ENCODE measurements at places on chromosomes 4 and X.

- DNase-seq: no peak
Observed at GRCh38 chr4:85419103-85419502, 55.8 kb upstream of the ARHGAP24 start.

DNA sequence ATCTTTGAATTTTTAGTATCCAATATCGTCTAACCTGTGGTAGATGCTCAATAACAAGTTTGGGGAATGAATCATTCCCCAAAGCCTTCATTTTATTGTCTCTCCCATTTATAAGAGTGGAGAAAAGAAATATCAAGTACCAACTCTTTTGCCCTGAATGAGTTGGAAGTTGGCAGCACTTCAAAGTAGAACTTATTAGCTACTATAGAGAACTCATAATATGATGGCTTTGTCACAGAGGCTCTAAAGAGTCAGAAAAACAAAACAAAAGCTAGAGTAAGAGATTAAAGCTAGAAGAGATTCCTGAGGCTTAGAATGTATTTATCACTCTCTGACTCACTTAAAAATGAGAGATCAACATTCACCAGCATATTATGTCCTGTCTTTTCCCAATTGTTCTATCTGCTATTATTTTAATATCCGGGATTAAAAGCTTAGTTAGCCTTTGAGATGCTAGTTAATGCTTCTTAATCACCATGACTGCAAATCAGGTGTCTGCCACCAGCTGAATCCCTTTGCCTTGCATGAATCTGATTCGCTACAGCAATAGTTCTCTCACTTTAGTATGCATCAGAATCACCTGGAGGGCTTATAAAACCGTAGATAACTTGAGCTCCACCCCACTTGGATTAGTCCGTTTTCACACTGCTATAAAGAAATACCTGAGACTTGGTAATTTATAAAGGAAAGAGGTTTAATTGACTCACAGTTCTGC lies 77.9 kb downstream of the PALLD start:
- no peak for DNase-seq

GRCh38 chr4:143359644-143360193 lies 23.0 kb downstream of the GAB1 start:
- no peak for DNase-seq

DNA sequence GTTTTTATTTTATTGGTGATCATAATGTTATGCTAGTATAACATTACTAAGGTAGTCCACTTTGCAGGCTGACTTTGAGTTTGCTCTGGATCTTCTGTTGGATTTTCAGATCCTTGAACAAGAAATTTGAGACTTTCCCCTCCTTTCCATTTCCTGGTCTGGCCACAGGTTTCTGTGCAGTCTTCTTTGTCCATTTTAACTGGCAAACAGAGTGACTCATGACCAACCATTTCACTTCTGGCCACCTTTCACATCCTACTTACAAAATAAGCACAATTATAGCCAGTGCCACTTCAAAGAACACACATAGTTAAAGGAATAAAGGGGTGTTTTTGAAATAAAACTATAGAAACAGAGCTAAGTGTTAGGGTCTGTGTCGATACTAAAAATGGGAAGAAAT lies 8.4 kb downstream of the ANK2 start:
- DNase-seq: no peak

- peak; percentile 61 for DNase-seq
Observed at GRCh38 chrX:69493193-69493592, 10.9 kb upstream of the NALF2 start.

DNA sequence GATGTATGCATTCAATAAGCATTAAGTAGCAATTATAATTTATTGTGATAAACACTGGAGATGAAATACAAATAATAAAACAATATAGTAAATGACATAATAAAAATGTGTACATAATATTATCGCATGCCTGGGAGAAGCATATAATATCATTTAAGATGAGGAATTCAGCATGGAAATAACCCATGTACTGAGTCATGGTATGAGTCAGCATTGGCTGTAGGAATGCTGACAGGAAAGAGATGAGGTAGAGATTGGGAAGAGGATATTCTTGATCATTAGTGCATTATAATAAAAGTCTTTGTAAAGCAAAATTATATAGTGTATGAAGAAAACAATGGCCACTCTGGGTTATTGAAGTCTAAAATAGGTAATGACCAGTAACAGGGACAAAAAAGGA lies 82.8 kb downstream of the MAGEB10 start:
- no peak for DNase-seq

- no peak for DNase-seq
Observed at GRCh38 chr4:185559915-185560281, 24.6 kb upstream of the PDLIM3 start.

GRCh38 chr4:113838460-113838859 lies 76.9 kb upstream of the CAMK2D start:
- no peak for DNase-seq

- no peak for DNase-seq
Observed at GRCh38 chr4:53441564-53441963, 64.1 kb downstream of the FIP1L1 start.

GRCh38 chr4:95255396-95256107 lies 293.2 kb downstream of the UNC5C start:
- DNase-seq: no peak

DNA sequence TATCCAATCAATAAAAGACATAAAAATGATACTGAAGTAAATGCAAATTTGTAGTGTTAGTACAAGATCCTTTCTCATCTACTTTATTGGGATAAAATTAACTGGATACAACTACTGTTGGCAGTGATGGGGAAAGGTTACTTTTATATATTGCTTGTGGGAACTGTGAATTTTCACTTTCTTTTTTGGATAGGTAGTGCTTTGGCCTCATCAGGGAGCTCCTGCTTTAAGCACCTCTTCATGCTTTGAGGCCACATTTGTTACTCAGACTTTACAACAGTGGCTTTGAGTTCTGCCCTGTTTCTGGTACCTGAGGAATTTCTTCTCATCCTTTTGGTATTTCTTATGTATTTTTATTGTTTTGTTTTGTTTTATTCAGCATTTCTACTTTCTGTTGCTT lies 316.8 kb upstream of the ZCCHC13 start:
- DNase-seq: no peak

DNA sequence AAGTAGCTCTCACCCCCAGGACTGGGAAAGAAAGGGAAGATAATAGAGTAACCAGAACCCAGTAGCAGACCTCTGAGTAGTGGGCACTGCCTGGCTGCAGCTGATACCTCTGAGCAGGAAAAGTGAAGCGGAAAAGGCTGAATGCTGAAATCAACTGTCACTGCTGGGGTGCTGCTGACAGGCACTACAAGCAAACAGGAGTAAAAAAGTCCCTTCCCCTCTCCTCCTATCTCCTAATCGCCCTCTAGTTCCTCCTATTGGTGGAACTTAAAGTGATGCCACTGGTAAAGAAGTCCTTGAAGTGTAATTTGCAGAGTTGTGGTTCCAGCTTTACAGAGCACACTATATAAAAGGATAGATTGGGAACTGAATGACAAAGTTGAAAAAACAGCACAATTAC lies 32.8 kb upstream of the GLRB start:
- DNase-seq: peak; percentile 52

DNA sequence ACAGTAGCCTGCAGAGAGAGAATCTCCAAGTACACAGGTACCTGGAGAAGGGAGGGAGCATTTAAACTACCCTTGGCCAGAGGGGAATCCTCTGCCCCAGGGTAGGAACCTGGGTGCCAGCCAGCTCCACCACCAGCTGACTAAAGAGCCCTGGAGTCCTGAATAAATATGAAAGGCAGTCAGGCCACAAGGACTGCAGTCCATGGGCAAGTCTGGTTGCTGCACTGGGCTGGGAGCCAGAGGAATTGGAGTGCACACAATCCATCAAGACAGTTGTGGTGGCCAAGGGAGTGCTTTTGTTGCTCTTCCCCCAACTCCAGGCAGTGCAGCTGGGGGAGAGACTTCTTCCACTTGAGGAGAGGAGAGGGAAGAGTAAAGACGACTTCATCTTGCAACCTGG lies 172.5 kb downstream of the HNRNPD start:
- DNase-seq: no peak

DNA sequence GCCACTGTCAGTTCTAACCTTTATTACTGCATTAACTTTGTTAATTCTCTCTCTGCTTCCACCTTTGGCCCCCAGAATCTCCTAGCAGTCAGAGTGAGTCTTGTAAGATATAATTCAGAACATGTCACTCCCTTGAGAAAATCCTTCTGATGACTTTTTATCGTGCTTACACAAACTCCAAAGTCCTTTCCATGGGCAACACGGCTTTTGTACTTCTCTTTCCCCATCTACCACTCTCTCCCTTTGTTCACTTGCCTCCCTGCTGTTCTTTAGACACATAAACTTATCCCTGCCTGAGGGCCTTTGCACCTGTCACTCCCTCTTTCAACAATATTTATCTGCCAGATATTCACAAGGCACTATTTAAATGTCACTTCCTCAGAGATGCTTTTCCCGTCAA lies 64.8 kb downstream of the MAOB start:
- no peak for DNase-seq

GRCh38 chr4:77190053-77190452 lies 33.0 kb downstream of the CCNG2 start:
- DNase-seq: no peak

DNA sequence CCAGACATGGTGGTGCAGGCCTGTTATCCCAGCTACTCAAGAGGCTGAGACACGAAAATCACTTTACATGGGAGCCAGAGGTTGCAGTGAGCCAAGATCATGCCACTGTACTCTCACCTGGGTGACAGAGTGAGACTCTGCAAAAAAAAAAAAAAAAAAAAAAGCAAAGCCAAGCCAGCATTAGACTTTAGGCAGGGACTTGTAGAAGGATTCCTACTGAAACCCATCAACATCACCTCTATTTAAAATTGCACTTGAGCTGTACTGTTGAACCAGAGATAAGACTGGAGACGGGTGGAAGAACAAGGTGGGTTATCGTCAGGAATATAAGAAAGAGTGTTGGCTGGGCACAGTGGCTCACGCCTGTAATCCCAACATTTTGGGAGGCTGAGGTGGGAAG lies 15.7 kb upstream of the AFAP1 start:
- no peak for DNase-seq

DNA sequence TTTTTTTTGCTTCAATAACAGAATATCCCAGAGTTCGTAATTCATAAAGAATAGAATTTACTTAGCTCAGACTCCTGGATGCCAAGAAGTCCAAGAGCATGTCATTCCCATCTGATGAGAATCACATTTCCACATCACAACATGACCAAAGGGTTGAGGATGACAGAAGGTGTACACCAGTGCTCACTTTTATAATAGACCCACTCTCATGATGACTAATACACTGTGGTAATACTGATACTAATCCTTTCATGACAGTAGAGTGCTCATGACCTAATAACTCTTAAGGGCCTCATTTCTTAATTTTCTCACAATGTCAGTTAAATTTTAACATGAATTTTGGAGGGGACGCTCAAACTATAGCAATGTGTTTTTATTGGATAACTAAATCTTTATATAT lies 69.2 kb downstream of the ZNF732 start:
- DNase-seq: no peak

DNA sequence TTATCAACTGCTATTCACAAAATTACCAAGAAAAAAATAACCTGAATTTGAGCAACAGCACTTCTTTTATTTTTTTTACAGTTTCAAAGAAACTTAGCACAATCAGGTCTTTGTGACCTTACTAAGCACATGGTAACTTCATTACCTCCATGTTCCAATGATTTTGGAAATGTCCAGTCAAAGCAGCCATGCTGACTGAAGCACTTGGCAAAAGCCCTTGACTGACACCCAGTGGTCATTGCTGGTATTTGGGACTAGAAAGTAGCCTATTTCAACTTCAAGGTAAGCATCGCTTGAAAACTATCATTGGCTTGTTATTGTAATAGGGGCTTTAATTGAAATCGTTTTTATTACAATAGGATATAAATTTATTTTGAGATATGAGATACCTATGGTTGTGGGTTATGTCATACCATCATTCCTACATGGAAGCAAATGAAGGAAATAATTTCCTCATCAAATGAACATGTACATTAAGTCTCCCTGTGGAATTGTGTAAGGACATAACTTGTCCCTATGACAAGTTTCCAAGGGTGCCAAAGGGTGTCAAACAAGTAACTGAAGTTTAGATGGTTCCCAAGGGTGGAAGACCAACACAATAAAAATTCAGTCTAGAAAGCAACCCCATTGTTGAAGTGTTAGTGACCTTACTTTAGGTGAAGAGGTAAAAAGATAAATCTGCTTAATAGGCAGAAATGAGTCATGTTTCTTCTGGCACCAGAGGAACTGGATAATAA lies 15.2 kb upstream of the ANXA10 start:
- DNase-seq: peak; percentile 42

GRCh38 chrX:57453901-57454300 lies 137.9 kb upstream of the ZXDB start:
- DNase-seq: peak; percentile 32

- DNase-seq: no peak
Observed at GRCh38 chr4:67394879-67395278, 150.4 kb downstream of the CENPC start.

DNA sequence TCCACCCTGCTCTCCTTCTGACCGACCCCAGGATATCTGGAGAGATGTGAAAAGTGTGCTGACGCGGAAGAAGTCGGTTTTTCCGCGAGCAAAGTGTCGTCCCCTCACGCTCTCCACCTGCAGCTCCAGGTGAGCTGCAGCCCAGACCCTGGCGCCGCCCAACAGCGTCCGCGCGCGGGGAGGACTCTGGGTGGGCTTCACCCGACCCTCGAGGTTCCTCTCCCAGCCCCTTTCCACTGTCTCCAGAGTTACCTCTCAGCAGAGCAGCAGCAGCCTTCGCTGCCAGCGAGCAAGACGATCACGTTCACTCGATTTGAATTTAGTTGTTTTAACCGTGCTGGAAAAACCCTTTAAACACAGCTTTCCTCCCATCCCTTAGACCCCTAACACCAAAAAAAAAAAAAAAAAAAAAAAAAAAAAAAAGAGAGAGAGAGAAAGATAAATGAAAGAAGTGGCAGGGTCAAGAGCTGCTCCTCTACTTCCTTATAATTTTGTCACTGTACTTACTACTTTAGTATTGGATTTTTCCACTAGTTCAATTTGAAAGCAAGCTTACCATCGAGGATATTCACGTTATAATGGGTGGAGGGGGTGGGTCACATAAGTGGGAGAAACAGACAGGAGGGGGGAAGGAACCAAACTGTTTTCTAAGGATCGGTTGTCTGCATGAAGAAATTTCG lies 758 bp upstream of the NR3C2 start:
- no peak for DNase-seq

DNA sequence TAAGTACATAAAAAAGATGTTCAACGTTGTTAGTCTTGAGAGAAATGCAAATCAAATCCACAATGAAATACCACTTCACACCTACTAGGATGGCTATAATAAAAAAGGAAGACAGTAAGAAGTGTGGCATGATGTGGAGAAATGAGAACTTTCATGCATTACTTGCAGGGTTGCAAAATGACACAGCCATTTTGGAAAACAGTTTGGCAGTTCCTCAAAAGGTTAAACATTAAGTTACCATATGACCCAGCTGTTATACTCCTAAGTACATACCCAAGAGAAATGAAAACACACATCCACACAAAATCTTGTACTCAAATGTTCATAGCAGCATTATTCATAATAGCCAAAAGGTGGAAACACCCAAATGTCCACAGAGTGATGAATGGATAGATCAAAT lies 25.8 kb upstream of the LIMCH1 start:
- no peak for DNase-seq

DNA sequence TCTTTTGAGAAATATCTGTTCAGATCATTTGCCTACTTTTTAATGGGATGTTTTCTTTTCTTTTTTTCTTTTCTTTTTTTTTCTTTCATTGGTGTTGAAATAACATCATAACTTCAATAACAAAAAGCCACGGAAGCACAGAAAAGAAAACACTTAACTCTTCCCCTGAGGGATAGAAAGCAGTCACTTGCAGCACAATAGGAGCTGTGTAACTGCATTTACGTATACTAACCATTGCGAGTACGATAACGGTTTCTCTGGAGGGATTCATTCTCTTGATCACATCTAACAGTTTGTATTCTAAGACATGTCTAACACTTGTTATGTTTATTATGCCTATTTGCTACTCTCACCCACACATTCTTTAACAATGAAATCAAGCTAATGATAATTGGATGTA lies 27.3 kb downstream of the C4orf46 start:
- DNase-seq: no peak
